LNCaP clone FGC (cell line): ENCODE measurements at places on chromosomes 12 and 14.

- DNase-seq, result no peak
These were observed 6.9 kb downstream of the PGF start for GRCh38 chr14:74948228-74949175.

DNA sequence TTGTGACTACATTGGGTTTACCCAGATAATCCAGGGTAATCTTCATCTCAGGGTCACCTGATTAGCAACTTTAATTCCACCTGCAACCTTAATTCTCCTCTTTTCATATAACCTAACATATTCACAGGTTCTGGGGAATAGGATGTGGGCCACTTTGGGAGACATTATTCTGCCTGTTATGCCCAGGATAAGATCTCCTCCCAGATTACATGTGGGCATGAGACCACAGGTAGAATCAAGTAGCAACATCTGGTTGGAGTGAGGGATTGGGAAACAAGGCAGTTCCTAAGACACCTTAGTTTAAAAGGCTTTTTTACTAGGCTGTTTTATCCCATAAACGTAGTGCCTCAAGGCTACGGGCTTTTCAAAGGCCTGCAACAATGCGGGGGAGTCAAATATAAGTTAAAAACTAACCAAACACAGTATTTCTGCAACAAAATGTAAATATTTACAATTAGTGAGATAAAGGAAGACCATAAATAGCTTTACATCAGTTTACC is 181.5 kb downstream of the FOXA1 start:
- DNase-seq, result peak; percentile 96

DNA sequence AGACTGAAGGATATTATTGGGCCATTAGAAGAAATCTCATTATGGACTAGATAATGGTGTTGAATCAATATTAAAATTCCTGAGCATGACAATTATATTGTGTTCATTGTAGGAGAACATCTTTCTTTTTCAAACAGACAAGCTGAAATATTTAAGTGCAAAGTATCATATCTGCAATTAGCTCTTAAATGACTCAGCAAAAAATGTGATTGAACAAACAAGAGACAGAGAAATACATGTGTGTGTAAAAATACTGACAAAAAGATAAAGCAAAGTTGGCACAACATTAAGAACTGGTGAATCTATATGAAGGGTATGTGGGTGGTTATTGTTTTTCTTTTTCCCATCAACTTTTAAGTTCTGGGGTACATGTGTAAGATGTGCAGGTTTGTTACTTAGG is 9.5 kb downstream of the CEP290 start:
- DNase-seq, result no peak

GRCh38 chr14:64983439-64984310 is 3.0 kb upstream of the FNTB start:
- DNase-seq, result no peak

GRCh38 chr12:121793838-121794533 is 498 bp upstream of the RHOF start:
- DNase-seq, result peak; percentile 70

- no peak for DNase-seq
These were observed 228.6 kb downstream of the DACT1 start for GRCh38 chr14:58866391-58866790.
